ENCODE measurements at places on chromosomes 16 and 17. TPM values are rescaled to one million over a fixed set of nuclear protein-coding genes. Genes with fewer than 3 reads are reported as not detected.

RHBDF1 gene
- 70.7 TPM for total RNA-seq

CPNE7 gene
- 2.1 TPM for total RNA-seq

KCNJ2 gene
- total RNA-seq: 0.29 TPM

FBXO39 gene
- total RNA-seq: 0.16 TPM

FAM171A2 gene
- 46.8 TPM for total RNA-seq

HNF1B gene
- total RNA-seq: 28.8 TPM

TBC1D3K gene
- not detected for total RNA-seq

ANKS3 gene
- 42.3 TPM for total RNA-seq

SKAP1 gene
- total RNA-seq: 0.32 TPM

CCDC78 gene
- 7.1 TPM for total RNA-seq

TBX21 gene
- not detected for total RNA-seq

MYO15B gene
- total RNA-seq: 123 TPM

DNA sequence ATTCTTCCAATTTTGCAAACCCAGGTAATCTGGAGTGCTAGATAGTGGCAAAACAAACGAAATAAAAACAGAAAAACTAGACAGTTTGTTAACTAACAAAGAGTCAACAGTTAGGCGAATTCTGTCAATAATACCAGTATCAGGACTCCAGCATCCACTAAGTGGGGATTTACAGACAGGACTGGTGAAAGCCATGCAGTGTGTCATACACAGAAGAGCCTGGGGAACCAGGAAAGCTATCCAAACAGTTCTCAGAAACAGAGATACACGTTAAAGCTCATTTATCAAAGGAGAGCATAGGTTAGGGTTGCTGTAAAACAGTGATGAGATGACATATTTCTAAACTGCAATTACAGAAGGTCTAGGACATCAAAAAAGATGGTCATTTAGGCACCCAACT lies 203.7 kb upstream of the KIF2B start:
- H3K4me1 ChIP-seq: no peaks in the 10 kb centered on the region
- H3K27ac ChIP-seq: no peak overlapping the region
- H3K36me3 ChIP-seq: no peaks in the 10 kb centered on the region
- H3K27me3 ChIP-seq: no peaks in the 10 kb centered on the region
- no peak for DNase-seq

DNA sequence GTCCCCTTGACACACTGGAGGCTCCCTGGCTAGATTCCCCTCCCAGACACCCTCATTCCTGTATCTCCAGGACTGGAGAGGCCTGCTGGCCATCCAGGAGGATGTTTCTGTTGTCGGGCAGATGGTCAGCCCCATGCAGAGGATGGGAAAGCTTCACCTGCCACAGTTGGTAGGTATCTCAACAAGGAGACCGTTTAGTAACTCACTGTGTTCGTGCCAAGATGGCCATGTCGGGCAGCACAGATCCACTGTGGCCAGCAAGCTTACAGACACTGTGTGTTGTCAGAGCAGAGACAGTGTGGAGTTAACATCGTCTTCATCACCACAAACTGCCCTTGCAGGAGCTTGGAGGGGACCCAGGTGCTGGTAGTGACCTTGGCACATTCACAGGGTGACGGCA lies 390.9 kb downstream of the SEC14L1 start:
- H3K4me1 ChIP-seq: no peaks in the 10 kb centered on the region
- no peak overlapping the region for H3K4me3 ChIP-seq
- peaks cover 29% of the 10 kb centered on the region for H3K27me3 ChIP-seq
- H3K36me3 ChIP-seq: no peaks in the 10 kb centered on the region

GRCh38 chr16:23920446-23920845 lies 84.7 kb downstream of the PRKCB start:
- no peaks in the 10 kb centered on the region for H3K27me3 ChIP-seq
- no peaks in the 10 kb centered on the region for H3K36me3 ChIP-seq
- H3K4me1 ChIP-seq: no peaks in the 10 kb centered on the region
- no peak overlapping the region for H3K27ac ChIP-seq
- no peak overlapping the region for H3K4me3 ChIP-seq
- DNase-seq: no peak

- H3K4me3 ChIP-seq: no peak overlapping the region
- H3K36me3 ChIP-seq: no peaks in the 10 kb centered on the region
- H3K27me3 ChIP-seq: no peaks in the 10 kb centered on the region
- no peak overlapping the region for H3K27ac ChIP-seq
- no peak for DNase-seq
Measured at GRCh38 chr17:50787106-50787505, 19.8 kb upstream of the ANKRD40CL start.

- no peak overlapping the region for H3K27ac ChIP-seq
- no peak overlapping the region for H3K4me3 ChIP-seq
- no peaks in the 10 kb centered on the region for H3K27me3 ChIP-seq
- no peak for DNase-seq
- peaks cover 25% of the 10 kb centered on the region for H3K36me3 ChIP-seq
Measured at GRCh38 chr17:79944821-79945391, 90.8 kb downstream of the TBC1D16 start.

GRCh38 chr17:11485336-11486100 lies 112.8 kb upstream of the DNAH9 start:
- H3K36me3 ChIP-seq: no peaks in the 10 kb centered on the region
- peak; percentile 48 for DNase-seq
- peaks cover 8% of the 10 kb centered on the region for H3K4me1 ChIP-seq
- no peak overlapping the region for H3K27ac ChIP-seq
- no peak overlapping the region for H3K4me3 ChIP-seq

- no peaks in the 10 kb centered on the region for H3K4me1 ChIP-seq
- no peaks in the 10 kb centered on the region for H3K36me3 ChIP-seq
- H3K27ac ChIP-seq: peak overlapping the region; percentile 59
Measured at GRCh38 chr16:3718019-3718391, 681 bp upstream of the TRAP1 start.

DNA sequence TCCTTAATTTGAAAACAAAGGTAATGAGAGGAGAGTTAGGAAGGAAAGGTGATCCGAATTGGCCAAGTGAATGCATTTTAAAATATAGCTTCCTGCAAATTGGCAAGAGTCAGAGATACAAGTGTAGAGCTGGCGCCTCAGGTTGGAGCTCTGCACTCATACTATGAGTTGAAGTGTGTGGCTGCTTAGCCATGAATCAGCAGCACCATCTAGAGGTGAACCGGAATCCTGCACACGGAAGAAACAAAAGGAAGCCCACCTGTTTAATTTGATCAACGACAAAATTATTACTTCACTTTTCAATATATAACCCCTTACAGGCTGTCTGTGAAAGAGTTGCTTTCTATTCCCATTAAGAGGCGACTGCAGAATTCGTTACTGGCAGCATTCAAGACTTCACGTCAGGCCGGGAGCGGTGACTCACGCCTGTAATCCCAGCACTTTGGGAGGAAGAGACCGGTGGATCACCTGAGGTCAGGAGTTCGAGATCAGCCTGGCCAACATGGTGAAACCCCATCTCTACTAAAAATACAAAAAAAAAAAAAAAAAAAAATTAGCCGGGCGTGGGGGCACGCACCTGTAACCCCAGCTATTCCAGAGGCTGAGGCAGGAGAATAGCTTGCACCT lies 1253.7 kb upstream of the CDH8 start:
- DNase-seq: peak; percentile 87
- H3K27me3 ChIP-seq: no peaks in the 10 kb centered on the region
- no peaks in the 10 kb centered on the region for H3K4me1 ChIP-seq
- no peaks in the 10 kb centered on the region for H3K36me3 ChIP-seq
- H3K4me3 ChIP-seq: no peak overlapping the region
- H3K27ac ChIP-seq: no peak overlapping the region

GRCh38 chr16:71675380-71675779 lies 49.1 kb downstream of the PHLPP2 start:
- peaks cover 75% of the 10 kb centered on the region for H3K36me3 ChIP-seq
- no peak for DNase-seq
- no peak overlapping the region for H3K27ac ChIP-seq
- no peak overlapping the region for H3K4me3 ChIP-seq

- no peak overlapping the region for H3K4me3 ChIP-seq
- no peaks in the 10 kb centered on the region for H3K36me3 ChIP-seq
- peak; percentile 76 for DNase-seq
- H3K27ac ChIP-seq: no peak overlapping the region
- peaks cover 13% of the 10 kb centered on the region for H3K27me3 ChIP-seq
- H3K4me1 ChIP-seq: no peaks in the 10 kb centered on the region
Measured at GRCh38 chr16:75491876-75492275, 3.4 kb downstream of the CHST6 start.

- no peaks in the 10 kb centered on the region for H3K4me1 ChIP-seq
- no peaks in the 10 kb centered on the region for H3K27me3 ChIP-seq
- H3K4me3 ChIP-seq: no peak within 1 kb of the TSS
- no peak within 1 kb of the TSS for H3K27ac ChIP-seq
Measured at GRCh38 chr17:39962642-39963220, at the start of gene GSDMA. Gene GSDMA (plus strand): TSS chr17:39963004. CDS start chr17:39965688, 2,684 bp downstream.

GRCh38 chr17:35087731-35088355 lies 24.3 kb upstream of the RFFL start:
- no peak overlapping the region for H3K27ac ChIP-seq
- no peaks in the 10 kb centered on the region for H3K36me3 ChIP-seq
- H3K4me1 ChIP-seq: peaks cover 5% of the 10 kb centered on the region

- no peaks in the 10 kb centered on the region for H3K27me3 ChIP-seq
- H3K27ac ChIP-seq: no peak overlapping the region
- no peaks in the 10 kb centered on the region for H3K4me1 ChIP-seq
Measured at GRCh38 chr17:31224366-31224765, 72.7 kb downstream of the OMG start.

DNA sequence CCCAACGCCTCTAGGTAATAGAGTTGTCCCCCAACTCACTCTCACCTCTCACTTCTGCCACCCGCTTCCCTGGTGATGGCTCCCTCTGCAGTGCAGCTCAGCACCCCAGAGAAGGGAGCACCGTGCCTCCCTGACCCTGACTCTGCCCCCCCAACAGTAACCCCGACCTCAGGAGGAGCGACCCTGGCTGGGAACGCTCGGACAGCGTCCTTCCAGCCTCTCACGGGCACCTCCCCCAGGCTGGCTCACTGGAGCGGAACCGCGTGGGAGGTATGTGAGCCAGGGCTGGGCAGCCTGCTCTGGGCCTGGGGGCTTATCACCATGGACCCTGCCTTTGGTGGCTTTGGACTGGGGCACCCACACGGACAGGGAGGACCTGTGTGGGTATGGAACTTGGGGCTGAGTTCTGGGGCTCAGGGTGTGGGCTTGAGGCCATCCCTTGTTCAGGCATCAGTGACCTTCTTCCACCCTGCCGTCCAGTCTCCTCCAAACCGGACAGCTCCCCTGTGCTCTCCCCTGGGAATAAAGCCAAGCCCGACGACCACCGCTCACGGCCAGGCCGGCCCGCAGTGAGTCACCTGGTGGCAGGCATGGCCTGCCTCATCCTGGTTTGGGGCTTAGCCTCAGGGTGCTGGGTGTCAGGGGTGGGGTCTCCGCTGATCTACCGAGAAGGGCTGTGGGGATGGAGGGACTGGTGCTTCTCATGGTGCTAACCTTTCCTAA lies 6.7 kb upstream of the C17orf107 start:
- no peaks in the 10 kb centered on the region for H3K4me1 ChIP-seq
- no peak overlapping the region for H3K4me3 ChIP-seq
- peak; percentile 41 for DNase-seq
- no peaks in the 10 kb centered on the region for H3K27me3 ChIP-seq
- peaks cover 43% of the 10 kb centered on the region for H3K36me3 ChIP-seq
- H3K27ac ChIP-seq: no peak overlapping the region

DNA sequence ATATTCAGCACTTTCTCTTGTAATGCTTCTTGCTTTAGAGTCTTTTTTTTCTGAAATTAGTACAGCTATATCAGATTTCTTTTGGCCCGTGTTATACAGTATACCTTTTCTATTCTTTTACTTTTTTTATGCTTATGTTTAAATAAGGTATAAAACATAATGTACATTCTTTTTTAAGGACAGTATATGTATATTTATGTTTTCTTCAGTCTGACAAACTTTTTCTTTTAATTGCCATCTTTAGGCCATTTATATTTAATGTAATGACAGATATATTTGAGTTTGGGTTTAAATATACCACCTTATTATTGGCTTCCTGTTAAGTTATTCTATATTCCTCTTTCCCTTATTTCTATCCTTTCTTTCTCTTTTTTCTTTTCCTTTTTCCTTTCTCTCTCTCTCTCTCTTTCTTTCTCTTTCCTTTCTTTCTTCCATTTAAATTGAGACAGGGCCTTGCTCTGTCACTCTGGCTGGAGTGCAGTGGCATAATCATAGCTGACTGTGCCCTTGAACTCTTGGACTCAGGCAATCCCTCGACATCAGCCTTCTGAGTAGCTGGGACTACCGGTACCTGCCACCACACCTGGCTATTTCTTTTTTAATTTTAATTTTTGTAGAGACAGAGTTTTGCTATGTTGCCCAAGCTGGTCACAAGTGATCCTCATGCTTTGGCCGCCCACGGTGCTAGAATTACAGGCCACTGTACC lies 61.7 kb downstream of the WWOX start:
- no peaks in the 10 kb centered on the region for H3K27me3 ChIP-seq
- H3K27ac ChIP-seq: no peak overlapping the region
- no peak for DNase-seq
- H3K36me3 ChIP-seq: no peaks in the 10 kb centered on the region
- no peaks in the 10 kb centered on the region for H3K4me1 ChIP-seq
- H3K4me3 ChIP-seq: no peak overlapping the region

- DNase-seq: no peak
- no peak overlapping the region for H3K27ac ChIP-seq
- no peaks in the 10 kb centered on the region for H3K36me3 ChIP-seq
Measured at GRCh38 chr16:77113835-77114234, 77.2 kb upstream of the MON1B start.

GRCh38 chr17:48722915-48723422 lies at the start of gene PRAC2:
Gene PRAC2 (plus strand): TSS chr17:48723185. CDS start chr17:48724411, 1,226 bp downstream.
- H3K27me3 ChIP-seq: peaks cover 100% of the 10 kb centered on the region
- no peaks in the 10 kb centered on the region for H3K4me1 ChIP-seq
- DNase-seq: peak; percentile 85
- no peak within 1 kb of the TSS for H3K27ac ChIP-seq

GRCh38 chr16:88434353-88434690 lies 18.8 kb upstream of the ZFPM1 start:
- peaks cover 11% of the 10 kb centered on the region for H3K27me3 ChIP-seq
- H3K27ac ChIP-seq: no peak overlapping the region
- no peak for DNase-seq
- H3K4me3 ChIP-seq: no peak overlapping the region

GRCh38 chr16:20767577-20767976 lies 3.8 kb downstream of the ACSM3 start:
- H3K27me3 ChIP-seq: peaks cover 7% of the 10 kb centered on the region
- H3K36me3 ChIP-seq: no peaks in the 10 kb centered on the region
- no peak overlapping the region for H3K4me3 ChIP-seq
- no peak for DNase-seq
- no peaks in the 10 kb centered on the region for H3K4me1 ChIP-seq
- no peak overlapping the region for H3K27ac ChIP-seq
